Activated B cell treated with CpG ODN at 0.5 μM for 24 hours (primary cell): ENCODE measurements at places on chromosomes 1 and 21. TPM values are rescaled to one million over a fixed set of nuclear protein-coding genes. Genes with fewer than 3 reads are reported as not detected.

DNA sequence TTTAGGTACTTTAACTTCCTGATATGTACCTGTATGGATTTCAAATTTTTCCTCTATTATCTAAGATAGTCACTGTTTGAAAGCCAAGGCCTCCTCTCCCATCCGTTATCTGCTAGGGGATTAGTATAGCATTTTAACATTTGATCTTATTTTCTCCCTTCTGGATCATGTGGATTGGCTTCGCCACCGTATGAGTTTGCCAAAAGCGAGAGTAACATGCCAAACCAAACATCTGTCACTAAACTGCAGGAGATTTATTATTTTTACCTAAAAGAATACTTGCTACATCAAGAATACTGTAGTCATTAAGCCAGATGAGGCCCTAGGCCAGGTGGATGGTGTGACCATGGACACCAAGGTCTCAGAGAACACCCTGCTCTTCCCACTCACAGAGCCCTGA, 28.5 kb upstream of the EEIG2 start:
- H3K36me3 ChIP-seq = no peaks in the 10 kb centered on the region
- no peak for DNase-seq

DNA sequence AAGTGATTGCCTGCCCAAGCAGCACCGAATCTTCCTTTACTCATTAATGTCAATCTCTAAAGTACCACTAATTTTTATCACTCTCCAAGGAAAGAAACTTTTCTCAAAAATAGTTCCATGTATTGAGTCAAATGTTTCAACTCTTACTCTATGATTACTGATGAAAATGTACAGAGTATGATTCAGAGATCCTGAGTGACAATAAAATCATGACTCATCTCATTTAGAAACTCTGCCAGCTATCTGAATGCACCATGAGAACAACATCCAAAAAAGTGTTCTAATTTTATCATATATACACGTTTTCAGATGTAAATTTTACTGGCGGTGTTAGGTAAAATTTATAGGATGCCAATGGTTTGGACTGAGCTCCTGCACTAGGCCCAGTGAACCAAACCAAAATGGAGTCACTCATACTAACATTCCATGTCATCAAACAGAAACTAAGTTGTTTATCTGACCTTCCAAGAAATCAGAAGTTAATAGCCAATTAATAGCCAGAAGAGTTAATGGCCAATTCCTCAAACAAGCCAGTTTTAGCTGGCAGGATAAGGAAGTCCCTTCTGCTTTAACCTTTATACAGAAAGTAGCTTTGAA, 22.6 kb downstream of the PLPPR5 start:
- H3K27ac ChIP-seq = no peak overlapping the region
- H3K36me3 ChIP-seq = no peaks in the 10 kb centered on the region
- H3K27me3 ChIP-seq = no peaks in the 10 kb centered on the region
- H3K4me3 ChIP-seq = no peak overlapping the region
- DNase-seq = no peak

The NBPF10 gene
- total RNA-seq = 6.8 and 7.3 TPM in 2 replicates

The CYP4Z1 gene
- total RNA-seq = not detected in 2 replicates

DNA sequence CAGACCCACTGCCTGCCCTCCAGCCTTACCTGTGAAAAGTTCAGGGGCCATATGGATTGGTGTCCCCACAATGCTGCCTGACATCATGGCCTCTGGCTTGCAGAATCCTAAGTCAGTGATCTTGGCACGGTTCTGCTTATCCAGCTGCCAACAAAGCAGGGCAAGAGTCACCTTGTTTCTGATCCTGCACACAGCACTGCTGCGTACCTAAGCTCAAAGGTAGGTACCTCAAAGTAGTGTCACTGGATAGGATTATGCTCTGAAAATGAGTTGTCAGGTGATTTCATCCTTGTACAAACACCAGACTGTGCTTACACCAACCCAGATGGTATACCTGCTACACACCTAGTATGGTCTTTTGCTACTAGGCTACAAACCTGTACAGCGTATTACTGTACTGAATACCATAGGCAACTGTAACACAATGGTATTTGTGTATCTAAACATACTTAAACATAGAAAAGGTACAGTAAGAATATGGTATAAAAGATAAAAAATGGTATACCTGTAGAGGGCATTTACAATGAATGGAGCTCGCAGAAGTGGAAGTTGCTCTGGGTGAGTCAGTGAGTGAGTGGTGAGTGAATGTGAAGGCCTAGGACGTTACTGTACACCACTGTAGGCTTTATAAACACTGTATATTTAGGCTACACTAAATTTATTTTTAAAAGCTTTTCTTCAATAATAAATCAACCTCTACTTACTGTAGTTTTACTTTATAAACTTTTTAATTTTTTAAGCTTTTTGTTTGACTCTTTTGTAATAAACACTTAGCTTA, 29.1 kb upstream of the RBBP5 start:
- H3K36me3 ChIP-seq = peaks cover 67% of the 10 kb centered on the region
- no peak overlapping the region for H3K27ac ChIP-seq
- H3K4me3 ChIP-seq = no peak overlapping the region
- no peaks in the 10 kb centered on the region for H3K27me3 ChIP-seq
- DNase-seq = no peak

DNA sequence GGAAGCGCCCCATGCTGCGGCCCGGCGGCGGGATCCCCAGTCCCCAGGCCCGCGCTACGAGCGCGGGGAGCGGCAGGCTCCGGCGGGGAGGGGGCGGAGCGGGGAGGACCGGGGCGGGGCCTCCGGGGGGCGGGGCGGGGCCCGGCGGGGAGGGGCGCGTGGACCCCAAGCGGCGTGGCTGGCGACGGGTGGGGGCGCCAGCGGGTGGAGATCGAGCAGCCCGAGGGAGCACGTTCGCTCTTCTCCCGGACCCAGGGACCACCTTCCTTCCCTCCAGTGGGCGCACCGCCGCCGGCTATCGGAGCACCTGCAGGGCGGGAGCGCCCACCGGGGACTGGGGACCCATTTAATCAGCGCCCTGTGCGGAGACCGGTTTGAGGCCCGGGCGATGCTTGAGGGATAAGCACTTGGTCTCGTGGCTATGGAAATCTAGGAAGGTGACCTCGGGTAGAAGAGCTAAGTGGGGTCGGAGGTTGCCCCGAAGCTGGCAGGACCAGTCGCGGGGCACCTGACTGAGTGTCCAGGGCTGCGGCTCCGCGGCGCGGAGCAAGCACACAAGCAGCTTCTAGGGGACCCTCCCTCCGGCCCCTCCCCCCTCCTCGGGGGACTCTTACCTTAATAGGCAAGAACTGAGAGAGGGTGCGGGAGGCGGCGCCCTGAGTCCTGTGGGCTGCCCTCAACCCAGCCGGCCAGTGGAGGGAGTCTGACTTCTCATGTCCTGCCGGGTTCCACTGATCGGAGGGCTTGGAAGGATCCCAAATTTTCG, at the start of gene TSPAN2:
Gene TSPAN2, minus strand, starts transcription at position 84 of the 766 bp plus-strand sequence. Its CDS starts 71 bp downstream, at position 13.
- DNase-seq = peak; percentile 44
- peaks cover 11% of the 10 kb centered on the region for H3K4me1 ChIP-seq
- H3K36me3 ChIP-seq = no peaks in the 10 kb centered on the region

The MPZ gene
- 5.8 and 6.6 TPM in 2 replicates for total RNA-seq

The CHIT1 gene
- 6.5 and 6.6 TPM in 2 replicates for total RNA-seq

DNA sequence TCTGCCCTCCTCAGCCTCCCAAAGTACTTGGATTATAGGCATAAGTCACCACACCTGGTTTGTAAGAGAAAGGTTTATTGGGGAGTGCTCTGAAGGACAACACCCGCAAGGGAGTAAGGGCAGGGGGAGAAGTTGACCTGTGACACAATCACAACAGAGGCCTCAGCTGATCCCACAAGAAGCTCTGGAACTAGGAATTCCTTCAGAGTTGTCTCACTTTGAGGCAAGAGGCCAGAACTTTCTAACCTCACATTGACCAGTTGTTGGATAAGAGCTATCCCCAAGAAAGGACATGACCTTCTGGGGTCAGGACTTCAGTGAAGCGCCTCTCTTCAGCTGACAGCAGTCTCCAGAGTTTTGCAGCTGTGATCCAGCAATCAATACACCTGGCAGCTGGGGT, 27.4 kb upstream of the RC3H1 start:
- DNase-seq = no peak
- H3K27me3 ChIP-seq = peaks cover 4% of the 10 kb centered on the region
- no peaks in the 10 kb centered on the region for H3K4me1 ChIP-seq
- H3K27ac ChIP-seq = no peak overlapping the region

DNA sequence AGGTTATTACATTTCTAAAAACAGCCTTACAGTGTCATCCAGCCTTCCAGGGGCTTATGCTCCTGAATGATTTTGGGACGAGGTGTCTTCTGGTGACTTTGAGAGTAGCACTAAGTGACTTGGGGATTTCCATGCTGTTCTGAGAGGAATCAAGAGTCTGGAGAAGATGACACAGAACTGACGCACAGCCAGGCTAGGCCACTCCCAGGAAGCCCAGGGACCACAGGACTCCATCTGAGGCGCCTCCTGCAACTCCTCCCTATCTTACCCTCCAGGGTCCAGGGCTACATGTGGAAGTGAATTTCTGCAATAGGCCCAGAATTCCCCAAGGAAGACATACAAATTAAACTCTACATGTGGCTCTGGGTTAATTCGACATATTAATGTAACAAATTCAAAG, 92.5 kb downstream of the SLC25A24 start:
- H3K4me3 ChIP-seq = no peak overlapping the region
- H3K27ac ChIP-seq = no peak overlapping the region
- no peaks in the 10 kb centered on the region for H3K27me3 ChIP-seq
- H3K4me1 ChIP-seq = peaks cover 4% of the 10 kb centered on the region

- H3K27me3 ChIP-seq = no peaks in the 10 kb centered on the region
- no peak overlapping the region for H3K4me3 ChIP-seq
- DNase-seq = no peak
- H3K27ac ChIP-seq = no peak overlapping the region
Observed at GRCh38 chr1:96357141-96357765, 364.3 kb upstream of the PTBP2 start.

- no peaks in the 10 kb centered on the region for H3K27me3 ChIP-seq
- H3K4me1 ChIP-seq = no peaks in the 10 kb centered on the region
- no peak overlapping the region for H3K4me3 ChIP-seq
- H3K36me3 ChIP-seq = peaks cover 68% of the 10 kb centered on the region
Observed at GRCh38 chr1:33282791-33283190, 26.5 kb downstream of the ZNF362 start.

DNA sequence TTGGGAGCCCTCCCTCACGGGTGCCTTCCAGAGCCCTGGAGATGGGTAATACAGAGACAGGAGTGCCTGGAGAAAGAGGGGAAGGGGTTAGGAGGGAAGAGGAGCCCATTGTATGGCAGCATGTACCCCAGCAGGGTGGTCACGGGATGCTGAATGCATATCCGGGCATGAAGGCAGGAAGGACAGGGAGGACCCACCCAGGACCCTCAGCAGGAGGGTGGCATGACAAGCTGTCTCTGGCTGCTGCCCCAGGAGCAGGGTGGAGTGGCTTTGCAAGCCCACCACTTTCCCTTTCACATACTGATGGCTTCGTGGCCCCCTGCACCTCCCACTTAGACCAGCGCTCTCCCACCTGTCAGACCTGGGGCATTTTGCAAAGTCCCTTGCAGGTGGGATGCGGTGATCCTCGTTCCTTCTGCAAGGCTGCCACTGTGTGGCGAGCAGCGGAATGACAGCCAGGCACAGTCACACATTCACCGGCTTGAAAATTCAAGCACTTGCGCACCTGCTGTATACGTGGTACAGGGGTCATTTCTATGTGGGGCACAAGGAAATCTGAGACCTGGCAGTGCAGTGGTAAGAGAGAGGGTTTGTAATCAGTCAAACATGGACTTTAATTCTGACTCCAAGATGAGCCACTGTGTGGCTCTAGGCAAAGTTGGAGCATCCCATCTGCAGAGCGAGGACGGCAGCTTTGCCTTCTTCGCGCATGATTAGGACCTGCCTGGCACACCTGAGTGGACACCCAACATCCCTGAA, 53.2 kb upstream of the TMEM51 start:
- peaks cover 13% of the 10 kb centered on the region for H3K4me1 ChIP-seq
- no peak overlapping the region for H3K4me3 ChIP-seq
- peaks cover 21% of the 10 kb centered on the region for H3K27me3 ChIP-seq

The MXRA8 gene
- total RNA-seq = 0.07 and 0.16 TPM in 2 replicates

DNA sequence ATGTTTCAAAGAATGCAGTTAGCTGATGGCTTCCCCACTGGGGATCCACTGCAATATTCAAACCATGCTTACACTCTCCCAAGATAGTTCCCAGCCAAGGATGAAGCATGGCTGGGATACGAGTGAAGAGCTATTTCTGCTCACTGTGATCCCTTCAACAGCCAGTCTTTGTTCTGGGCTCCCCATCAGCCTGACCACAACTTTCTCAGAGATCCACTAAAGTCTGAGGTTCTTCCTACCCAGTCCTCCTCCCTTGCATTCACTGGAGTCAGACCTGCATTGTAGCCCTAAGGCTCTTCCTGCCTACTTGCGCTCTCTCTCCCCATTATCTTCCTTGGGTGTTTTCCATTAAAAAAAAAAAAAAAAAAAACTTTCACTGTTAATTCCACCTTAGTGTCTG, 101.4 kb downstream of the TTLL7 start:
- no peak overlapping the region for H3K4me3 ChIP-seq
- no peak for DNase-seq
- no peak overlapping the region for H3K27ac ChIP-seq

- H3K4me3 ChIP-seq = no peak overlapping the region
- H3K36me3 ChIP-seq = no peaks in the 10 kb centered on the region
- no peak for DNase-seq
- no peak overlapping the region for H3K27ac ChIP-seq
Observed at GRCh38 chr1:85603086-85603880, 22.7 kb downstream of the CCN1 start.

GRCh38 chr1:207259391-207259790, 62.1 kb upstream of the CD55 start:
- no peak overlapping the region for H3K4me3 ChIP-seq
- H3K36me3 ChIP-seq = peaks cover 6% of the 10 kb centered on the region
- no peak overlapping the region for H3K27ac ChIP-seq

DNA sequence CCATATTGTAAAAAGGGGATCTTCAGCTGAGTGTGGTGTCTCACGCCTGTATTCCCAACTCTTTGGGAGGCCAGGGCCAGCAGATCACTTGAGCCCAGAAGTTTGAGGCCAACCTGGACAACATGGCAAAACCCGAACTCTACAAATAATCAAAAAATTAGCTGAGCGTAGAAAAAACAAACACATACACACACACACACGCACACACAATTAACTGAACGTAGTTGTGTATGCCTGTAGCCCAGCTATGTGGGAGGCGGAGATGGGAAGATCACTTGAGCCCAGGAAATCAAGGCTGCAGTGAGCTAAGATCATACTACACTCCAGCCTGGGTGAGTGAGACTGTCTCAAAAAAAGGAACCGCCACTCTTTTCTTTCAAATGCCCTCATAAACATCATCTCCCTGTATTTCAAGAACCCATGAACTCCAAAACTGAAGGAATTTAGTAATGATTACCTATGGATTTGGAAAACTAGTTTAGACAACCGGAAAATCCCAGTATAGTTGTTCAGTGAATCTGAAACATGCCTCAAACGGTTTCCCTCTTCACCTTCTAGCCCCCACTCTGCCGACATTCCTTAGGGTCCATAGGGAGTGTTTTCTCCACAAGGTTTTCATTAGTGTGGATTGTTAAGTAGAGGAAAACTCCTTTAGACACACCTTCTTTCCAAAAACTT, 4.5 kb downstream of the TXNIP start:
- H3K27ac ChIP-seq = peak overlapping the region; percentile 71
- peak overlapping the region; percentile 24 for H3K4me3 ChIP-seq
- no peak for DNase-seq
- peaks cover 54% of the 10 kb centered on the region for H3K36me3 ChIP-seq
- peaks cover 67% of the 10 kb centered on the region for H3K4me1 ChIP-seq
- no peaks in the 10 kb centered on the region for H3K27me3 ChIP-seq
